Omental fat pad (tissue), 4 donors: ENCODE measurements at places on chromosomes 6 and 20. TPM values are rescaled to one million over a fixed set of nuclear protein-coding genes. Genes with fewer than 3 reads are reported as not detected.

STXBP5 gene
- total RNA-seq = 20.9 TPM

- DNase-seq = no peak
These were observed 103.6 kb upstream of the NXT1 start for GRCh38 chr20:23246717-23247664.

DNA sequence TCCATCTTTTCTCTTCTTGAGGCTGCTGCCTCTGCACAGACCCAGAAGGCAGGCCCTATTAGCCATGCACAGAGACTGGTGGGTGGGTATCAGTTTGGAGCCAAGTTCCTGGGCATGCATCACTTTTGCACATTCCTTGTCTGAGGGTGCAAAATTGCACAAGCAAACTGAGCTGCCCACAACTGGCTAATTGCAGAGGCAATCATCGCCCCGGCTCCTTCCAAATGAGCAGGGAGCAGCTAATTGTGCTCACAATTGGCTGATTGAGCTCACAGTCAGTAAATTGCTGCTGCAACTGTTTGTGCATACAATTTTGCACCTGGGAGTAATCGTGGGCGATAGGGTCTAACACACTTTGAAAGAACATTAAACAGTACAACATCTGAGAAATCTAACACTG, 511.4 kb downstream of the DHX35 start:
- DNase-seq = no peak

DNA sequence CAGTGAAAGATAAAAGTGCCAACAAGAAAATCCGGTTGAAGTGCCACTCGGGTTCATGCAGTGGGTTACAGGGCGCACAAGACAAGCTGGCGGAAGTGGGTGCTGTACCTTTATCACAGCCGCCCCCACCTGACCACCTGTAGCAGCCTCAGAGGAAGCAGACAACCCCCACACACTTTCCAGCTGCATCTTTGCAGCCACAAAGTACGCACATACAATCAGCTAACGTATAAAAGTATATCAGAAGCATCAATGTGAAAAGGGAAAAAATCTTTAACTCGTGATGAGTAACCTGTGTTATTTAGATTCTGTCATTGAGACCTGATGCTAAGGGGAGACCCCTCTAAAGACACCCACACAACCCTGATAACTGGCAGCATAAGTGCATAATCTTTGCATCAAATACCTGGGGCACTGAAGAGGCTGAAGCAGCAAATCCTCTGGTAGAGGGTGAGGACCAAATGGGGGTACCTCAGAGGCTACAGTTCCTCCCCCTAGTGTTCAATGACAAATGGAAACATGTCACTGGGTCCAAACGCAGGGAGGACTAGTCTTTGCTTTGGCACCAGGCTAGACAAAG, 22.1 kb downstream of the BACH2 start:
- no peak for DNase-seq

GNAS-AS1 gene
- total RNA-seq = not detected

DNA sequence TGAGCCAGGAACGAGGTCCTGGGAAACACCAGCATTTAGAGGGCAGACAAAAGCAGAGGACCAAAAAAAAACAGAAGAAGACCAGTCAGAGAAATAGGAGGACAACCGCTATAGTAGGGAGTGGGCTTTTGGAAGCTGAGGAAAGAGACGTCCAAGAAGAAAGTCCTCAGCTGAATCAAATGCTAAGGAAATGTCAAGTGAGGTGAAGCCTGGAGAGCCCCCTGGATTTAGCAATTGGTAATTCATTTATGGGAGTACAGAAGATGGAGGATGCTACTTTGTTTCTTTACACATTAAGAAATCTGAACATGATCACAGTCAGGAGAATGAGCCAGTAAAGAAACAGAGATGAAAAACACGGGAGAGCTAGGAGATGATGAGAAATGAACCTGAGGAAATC, 41.1 kb downstream of the LRP11 start:
- DNase-seq = no peak

RSPO4 gene
- not detected for total RNA-seq

LY6G6D gene
- total RNA-seq = not detected

DNA sequence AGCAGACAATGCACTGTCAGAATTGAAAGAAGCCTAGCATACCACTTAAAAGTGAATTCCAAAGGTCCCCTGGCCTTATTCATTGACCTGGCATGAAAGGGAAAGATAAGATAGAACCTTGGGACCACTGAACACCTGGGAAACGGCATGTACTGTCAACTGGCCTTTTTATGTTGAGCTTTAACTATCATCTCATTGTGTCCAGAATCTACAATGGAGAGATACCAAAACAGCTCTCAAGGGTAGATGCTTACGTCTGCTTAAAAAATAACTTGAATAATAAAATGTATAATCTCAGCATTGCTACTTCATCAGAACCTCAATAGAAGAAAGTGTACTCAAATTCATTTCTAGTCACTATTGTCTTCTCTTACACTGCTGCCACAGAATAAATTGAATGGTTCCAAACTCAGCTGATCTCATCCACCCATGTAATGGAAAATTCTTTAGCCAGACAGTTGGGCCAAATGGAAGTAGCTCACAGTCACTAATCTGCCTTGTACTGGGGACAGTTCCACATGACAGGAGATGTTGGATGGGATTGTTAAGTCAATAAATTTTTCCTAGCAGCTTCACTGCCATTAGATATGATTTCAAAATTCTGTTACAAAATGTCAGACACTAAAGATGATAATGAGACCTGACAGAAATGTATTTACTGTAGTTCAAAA, 93.8 kb downstream of the MLIP start:
- no peak for DNase-seq

GRCh38 chr6:89244241-89244985, 27.3 kb upstream of the GABRR1 start:
- DNase-seq = no peak

GRCh38 chr6:73631849-73632248, 21.9 kb downstream of the SLC17A5 start:
- DNase-seq = no peak

GTSF1L gene
- total RNA-seq = not detected

- no peak for DNase-seq
These were observed 78.6 kb upstream of the RBM24 start for GRCh38 chr6:17202526-17202925.
